ENCODE measurements at places on chromosomes 2 and 18. TPM values are rescaled to one million over a fixed set of nuclear protein-coding genes. Genes with fewer than 3 reads are reported as not detected.

FMNL2 gene
- 0.30 TPM for total RNA-seq

SYT4 gene
- 1.7 TPM for total RNA-seq

GRCh38 chr18:10262566-10262965 is 191.9 kb upstream of the APCDD1 start:
- no peak for DNase-seq

GRCh38 chr2:14199040-14199439 is 433.5 kb upstream of the LRATD1 start:
- DNase-seq: no peak

- DNase-seq: no peak
These were observed 70.9 kb downstream of the ZEB2 start for GRCh38 chr2:144449028-144449406.

DNA sequence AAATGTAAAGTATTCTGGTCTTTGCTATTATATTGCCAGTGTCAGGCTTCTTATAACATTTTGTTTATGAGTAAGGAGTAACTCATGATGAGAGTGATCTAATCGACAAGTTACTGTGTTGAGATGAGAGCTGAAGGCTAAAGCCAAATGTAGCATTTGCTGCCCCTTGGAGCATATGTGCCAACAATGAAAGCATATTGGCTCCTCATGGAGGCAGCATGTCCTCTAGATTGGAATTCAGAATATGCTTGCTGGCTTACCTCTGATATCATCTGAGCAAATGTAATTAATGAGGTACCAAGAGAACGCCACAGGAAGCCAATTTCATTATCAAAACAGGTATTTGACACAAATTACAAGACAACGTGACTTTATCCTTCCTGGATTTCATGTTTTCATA is 781.1 kb upstream of the FSHR start:
- no peak for DNase-seq
